Cardiac muscle cell (in vitro differentiated cells and primary cell): ENCODE measurements at places on chromosomes 11 and 22. TPM values are rescaled to one million over a fixed set of nuclear protein-coding genes. Genes with fewer than 3 reads are reported as not detected.

GRCh38 chr11:44632466-44633123, 67.1 kb downstream of the CD82 start:
- no peak overlapping the region for H3K27ac ChIP-seq
- no peaks in the 10 kb centered on the region for H3K27me3 ChIP-seq
- peaks cover 17% of the 10 kb centered on the region for H3K4me1 ChIP-seq
- H3K36me3 ChIP-seq: no peaks in the 10 kb centered on the region

- H3K27me3 ChIP-seq: no peaks in the 10 kb centered on the region
- no peak overlapping the region for H3K27ac ChIP-seq
- H3K4me3 ChIP-seq: no peak overlapping the region
- DNase-seq: no peak
- no peaks in the 10 kb centered on the region for H3K36me3 ChIP-seq
Observed at GRCh38 chr11:78868563-78868962, 293.9 kb upstream of the NARS2 start.

- H3K4me3 ChIP-seq: no peak overlapping the region
- peaks cover 6% of the 10 kb centered on the region for H3K4me1 ChIP-seq
Observed at GRCh38 chr11:66854231-66854661, 2.6 kb upstream of the LRFN4 start.

- H3K27ac ChIP-seq: no peak overlapping the region
- H3K4me1 ChIP-seq: peaks cover 18% of the 10 kb centered on the region
- no peaks in the 10 kb centered on the region for H3K27me3 ChIP-seq
- no peak for DNase-seq
Observed at GRCh38 chr11:69904161-69904973, 85.2 kb upstream of the FGF3 start.

DNA sequence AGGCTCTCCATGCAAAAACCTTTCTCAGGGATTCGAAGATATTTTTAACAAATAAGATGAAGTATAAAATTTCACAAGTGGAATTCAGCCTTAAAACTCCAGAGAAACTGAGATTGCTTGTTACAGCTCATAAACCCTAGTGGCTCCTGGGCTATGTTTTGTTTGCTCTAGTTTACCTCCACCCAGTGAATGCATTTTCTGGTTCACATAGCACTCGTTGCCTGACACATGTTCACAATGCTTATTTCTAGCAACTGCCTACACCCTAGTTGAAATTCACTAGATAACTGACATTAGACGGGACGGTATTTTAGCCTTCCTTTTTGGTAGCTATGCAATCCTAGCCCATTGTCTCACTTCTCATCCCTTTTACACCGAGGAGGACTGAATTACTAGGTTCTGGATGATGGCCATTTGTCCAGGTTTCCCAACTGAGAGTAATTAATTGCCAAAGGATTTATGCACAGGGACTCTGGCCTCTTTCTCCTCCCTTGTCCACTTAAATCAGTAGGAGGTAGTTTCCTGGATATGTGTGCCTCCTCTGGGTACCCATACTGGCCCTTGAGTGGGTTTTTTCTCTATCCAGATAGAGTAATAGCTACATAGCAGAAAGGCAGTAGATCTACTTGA, 951.6 kb downstream of the DLG2 start:
- H3K4me1 ChIP-seq: no peaks in the 10 kb centered on the region
- no peak for DNase-seq
- H3K4me3 ChIP-seq: no peak overlapping the region
- H3K27me3 ChIP-seq: no peaks in the 10 kb centered on the region
- H3K36me3 ChIP-seq: no peaks in the 10 kb centered on the region
- H3K27ac ChIP-seq: no peak overlapping the region

- H3K36me3 ChIP-seq: no peaks in the 10 kb centered on the region
- no peak overlapping the region for H3K27ac ChIP-seq
- no peak overlapping the region for H3K4me3 ChIP-seq
- DNase-seq: peak; percentile 25
Observed at GRCh38 chr11:707817-708420, 1.9 kb downstream of the EPS8L2 start.

DNA sequence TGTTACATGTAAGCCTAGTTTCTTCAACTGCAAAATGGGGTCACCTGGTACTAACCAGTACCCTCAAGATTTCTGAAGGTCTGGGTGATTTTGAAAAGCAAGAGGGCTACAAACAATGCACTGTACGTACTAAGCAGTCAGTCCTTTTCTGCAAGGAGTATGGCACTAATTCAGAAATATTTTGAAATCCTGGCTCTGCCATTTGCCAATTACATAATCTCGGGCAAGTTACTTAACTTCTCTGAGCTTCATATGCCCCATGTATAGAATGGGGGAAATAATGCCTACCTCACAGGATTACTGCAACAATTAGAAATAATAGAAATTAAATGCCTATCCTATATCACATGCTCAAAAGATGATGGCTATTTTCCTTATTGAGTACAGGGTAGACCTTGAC, 60.7 kb upstream of the CCDC89 start:
- H3K4me1 ChIP-seq: peaks cover 16% of the 10 kb centered on the region
- no peaks in the 10 kb centered on the region for H3K36me3 ChIP-seq
- DNase-seq: peak; percentile 14
- H3K27me3 ChIP-seq: peaks cover 25% of the 10 kb centered on the region

- no peak overlapping the region for H3K4me3 ChIP-seq
- H3K27me3 ChIP-seq: peaks cover 5% of the 10 kb centered on the region
- no peak overlapping the region for H3K27ac ChIP-seq
- peak; percentile 28 for DNase-seq
Observed at GRCh38 chr11:10441652-10442503, 13.2 kb upstream of the AMPD3 start.

DNA sequence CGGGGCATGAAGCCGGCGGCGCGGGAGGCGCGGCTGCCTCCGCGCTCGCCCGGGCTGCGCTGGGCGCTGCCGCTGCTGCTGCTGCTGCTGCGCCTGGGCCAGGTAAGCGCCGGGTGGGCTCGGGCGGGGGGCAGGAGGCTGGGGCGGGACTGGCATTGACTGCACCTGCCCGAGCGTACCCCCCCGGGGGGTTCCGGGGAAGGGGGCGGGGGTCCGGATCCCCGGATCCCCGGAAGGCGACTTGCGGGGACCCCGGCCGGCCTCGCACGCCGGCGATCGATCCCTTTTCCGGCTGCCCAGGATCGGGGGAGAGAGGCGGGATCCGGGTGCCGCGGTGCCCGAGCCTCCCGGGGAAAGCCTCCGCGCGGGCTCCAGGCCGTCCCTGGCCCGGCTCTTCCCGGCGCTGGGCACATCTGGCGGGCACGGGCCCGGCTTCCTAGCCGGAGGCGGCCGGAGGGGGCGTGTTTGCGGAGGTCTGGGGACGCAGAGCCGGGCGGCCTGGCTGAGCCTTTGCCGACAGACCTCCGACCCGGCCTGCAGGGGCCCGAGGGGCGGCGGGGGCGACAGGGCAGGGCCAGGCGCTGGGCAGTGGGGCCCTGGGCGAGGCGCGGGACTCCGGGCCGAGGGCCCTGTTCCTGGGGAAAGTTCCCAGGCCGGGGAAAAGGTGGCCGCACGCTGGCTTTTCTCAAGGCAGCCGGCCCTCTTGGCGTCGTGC, 705 bp downstream of the PTPRJ start:
- H3K27me3 ChIP-seq: no peaks in the 10 kb centered on the region
- H3K36me3 ChIP-seq: no peaks in the 10 kb centered on the region
- H3K27ac ChIP-seq: peak overlapping the region; percentile 36
- peaks cover 18% of the 10 kb centered on the region for H3K4me1 ChIP-seq
- DNase-seq: peak; percentile 77

DNA sequence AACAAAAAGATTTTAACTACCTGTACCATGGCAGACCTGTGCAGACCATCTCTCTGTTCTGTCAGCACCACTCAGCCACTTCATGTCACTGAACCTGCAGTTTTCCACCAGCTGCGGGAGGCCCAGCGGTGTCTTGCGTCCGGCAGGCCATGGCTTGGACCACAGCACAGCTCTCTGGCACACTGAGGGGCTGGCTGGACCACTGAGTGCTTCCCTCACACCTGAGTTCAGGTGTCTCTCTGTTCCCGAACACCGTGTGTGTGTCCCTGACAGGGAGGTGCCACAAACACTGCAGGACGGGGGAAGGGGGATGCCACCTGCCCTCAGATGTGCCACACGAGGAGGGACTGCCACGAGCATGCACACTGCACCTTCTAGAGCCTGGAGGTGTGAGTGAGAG, 17.7 kb downstream of the MOV10L1 start:
- no peak for DNase-seq
- no peak overlapping the region for H3K27ac ChIP-seq
- H3K4me1 ChIP-seq: no peaks in the 10 kb centered on the region
- no peak overlapping the region for H3K4me3 ChIP-seq

DNA sequence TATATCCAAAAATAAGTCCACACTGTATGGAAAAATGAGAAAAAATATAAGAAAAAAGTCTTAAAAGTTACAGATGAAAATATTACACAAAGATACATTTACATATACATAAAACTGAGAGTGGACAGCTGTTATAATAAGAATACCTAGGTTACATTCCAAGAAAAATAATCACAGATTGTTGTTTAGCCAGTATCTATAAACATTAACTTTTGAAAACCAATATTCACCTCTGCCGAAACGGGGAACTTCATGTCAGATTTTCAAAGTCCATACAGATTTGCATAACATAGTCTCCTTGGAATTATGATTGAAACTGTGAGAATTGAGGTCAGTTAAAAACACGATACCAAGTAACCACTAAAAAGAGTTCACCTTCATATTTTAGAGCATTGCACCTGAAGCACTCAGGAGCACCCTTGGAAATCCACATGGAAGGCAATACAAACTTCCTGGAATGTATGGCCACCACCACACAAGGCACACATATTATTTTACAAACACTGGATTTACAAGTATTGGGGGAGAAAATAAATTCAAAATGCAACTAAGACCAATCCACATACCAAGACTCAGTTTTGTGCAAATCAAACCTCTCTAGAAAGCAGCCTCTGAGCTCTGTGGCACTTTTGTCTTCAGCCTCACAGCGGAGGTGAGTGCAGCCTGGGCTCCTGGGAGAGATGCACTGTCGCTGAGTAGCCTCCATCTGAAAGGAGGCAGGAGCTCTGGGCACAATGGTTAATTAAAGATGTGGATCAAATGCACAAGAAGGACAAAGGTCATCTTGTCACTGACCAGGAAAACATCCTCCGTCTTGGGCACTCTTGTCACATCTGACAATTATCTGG, 34.4 kb downstream of the ZNF195 start:
- no peaks in the 10 kb centered on the region for H3K36me3 ChIP-seq
- no peak overlapping the region for H3K27ac ChIP-seq
- DNase-seq: no peak
- H3K27me3 ChIP-seq: no peaks in the 10 kb centered on the region

- no peaks in the 10 kb centered on the region for H3K4me1 ChIP-seq
- H3K36me3 ChIP-seq: no peaks in the 10 kb centered on the region
- no peak overlapping the region for H3K4me3 ChIP-seq
Observed at GRCh38 chr11:91947215-91947820, 277.3 kb upstream of the FAT3 start.

GRCh38 chr11:122168218-122168617, 52.2 kb upstream of the BLID start:
- no peaks in the 10 kb centered on the region for H3K4me1 ChIP-seq
- H3K27ac ChIP-seq: no peak overlapping the region
- H3K4me3 ChIP-seq: no peak overlapping the region
- H3K27me3 ChIP-seq: no peaks in the 10 kb centered on the region
- H3K36me3 ChIP-seq: no peaks in the 10 kb centered on the region

- no peak overlapping the region for H3K27ac ChIP-seq
- H3K36me3 ChIP-seq: no peaks in the 10 kb centered on the region
- H3K27me3 ChIP-seq: no peaks in the 10 kb centered on the region
- DNase-seq: peak; percentile 62
Observed at GRCh38 chr11:71563406-71563805, 2.0 kb upstream of the KRTAP5-10 start.

DNA sequence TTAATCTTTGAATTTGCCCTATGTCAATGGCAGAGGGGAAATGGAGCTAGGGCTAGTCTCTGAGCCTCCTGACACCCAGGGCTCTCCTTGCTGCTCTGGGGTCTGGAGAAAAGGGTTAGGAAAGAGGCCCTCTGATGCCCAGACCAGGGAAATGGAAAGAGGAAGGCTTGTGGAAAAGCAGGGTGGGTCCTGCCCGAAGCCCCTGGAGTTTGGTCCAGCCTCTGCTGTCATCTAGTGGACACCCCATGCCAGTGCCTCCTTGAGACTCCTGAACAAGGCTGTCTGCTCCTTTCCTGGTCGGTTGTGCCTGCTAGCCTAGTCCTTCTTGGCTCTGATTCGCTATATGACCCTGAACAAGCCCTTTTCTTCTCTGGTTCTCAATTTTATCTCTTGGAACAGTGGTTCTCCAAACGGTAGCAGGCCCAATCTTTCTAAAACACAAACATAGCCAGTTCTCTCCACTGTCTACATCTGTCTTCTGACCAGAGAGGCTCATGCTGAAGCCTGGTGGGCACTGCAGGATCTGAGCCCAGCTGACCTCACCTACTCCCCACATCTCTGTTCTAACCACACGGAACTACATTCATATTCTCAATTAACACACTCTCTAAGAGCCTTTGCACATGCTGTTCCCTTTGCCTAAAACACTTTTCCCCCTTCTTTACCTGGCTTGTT, 8.8 kb upstream of the PLA2G3 start:
- H3K4me3 ChIP-seq: no peak overlapping the region
- H3K27me3 ChIP-seq: no peaks in the 10 kb centered on the region
- H3K4me1 ChIP-seq: no peaks in the 10 kb centered on the region
- peak; percentile 89 for DNase-seq
- no peaks in the 10 kb centered on the region for H3K36me3 ChIP-seq

- peak overlapping the region; percentile 3 for H3K4me3 ChIP-seq
- no peak for DNase-seq
- no peak overlapping the region for H3K27ac ChIP-seq
- H3K27me3 ChIP-seq: peaks cover 96% of the 10 kb centered on the region
- no peaks in the 10 kb centered on the region for H3K36me3 ChIP-seq
- peaks cover 4% of the 10 kb centered on the region for H3K4me1 ChIP-seq
Observed at GRCh38 chr11:127002669-127003259, 2.2 kb upstream of the KIRREL3 start.

The C11orf54 gene
- 23.3 and 28.8 TPM in 2 replicates for total RNA-seq

The CLTCL1 gene
- 7.2 and 12.2 TPM in 2 replicates for total RNA-seq

The MMP1 gene
- not detected in 2 replicates for total RNA-seq

The MRGPRX3 gene
- not detected in 2 replicates for total RNA-seq
